ENCODE measurements at places on chromosomes 3 and 15. TPM values are rescaled to one million over a fixed set of nuclear protein-coding genes. Genes with fewer than 3 reads are reported as not detected.

Gene MED12L
- 8.9 TPM for total RNA-seq

Gene ZNF385D
- 9.4 TPM for total RNA-seq

Gene MAN2A2
- total RNA-seq: 14.1 TPM

Gene SLCO3A1
- total RNA-seq: 4.7 TPM

Gene MITF
- 11.0 TPM for total RNA-seq

Gene CHRD
- total RNA-seq: 14.1 TPM

Gene HCLS1
- total RNA-seq: 9.4 TPM

Gene FLNB
- 80.9 TPM for total RNA-seq

Gene PFN2
- total RNA-seq: 142 TPM

Gene PLSCR2
- not detected for total RNA-seq

Gene ACTL6A
- total RNA-seq: 40.7 TPM

Gene ZMYND10
- 0.52 TPM for total RNA-seq

Gene ISLR2
- total RNA-seq: 2.1 TPM

Gene LAMB2
- total RNA-seq: 601 TPM

Gene HTR3E
- total RNA-seq: not detected

Gene ANKRD34C
- total RNA-seq: not detected

Gene PLXNB1
- total RNA-seq: 11.5 TPM

Gene SMCO1
- 3.7 TPM for total RNA-seq

Gene PSTPIP1
- total RNA-seq: 2.1 TPM

Gene DNAH12
- total RNA-seq: 0.52 TPM
